ENCODE measurements at places on chromosomes 3 and 15.

DNA sequence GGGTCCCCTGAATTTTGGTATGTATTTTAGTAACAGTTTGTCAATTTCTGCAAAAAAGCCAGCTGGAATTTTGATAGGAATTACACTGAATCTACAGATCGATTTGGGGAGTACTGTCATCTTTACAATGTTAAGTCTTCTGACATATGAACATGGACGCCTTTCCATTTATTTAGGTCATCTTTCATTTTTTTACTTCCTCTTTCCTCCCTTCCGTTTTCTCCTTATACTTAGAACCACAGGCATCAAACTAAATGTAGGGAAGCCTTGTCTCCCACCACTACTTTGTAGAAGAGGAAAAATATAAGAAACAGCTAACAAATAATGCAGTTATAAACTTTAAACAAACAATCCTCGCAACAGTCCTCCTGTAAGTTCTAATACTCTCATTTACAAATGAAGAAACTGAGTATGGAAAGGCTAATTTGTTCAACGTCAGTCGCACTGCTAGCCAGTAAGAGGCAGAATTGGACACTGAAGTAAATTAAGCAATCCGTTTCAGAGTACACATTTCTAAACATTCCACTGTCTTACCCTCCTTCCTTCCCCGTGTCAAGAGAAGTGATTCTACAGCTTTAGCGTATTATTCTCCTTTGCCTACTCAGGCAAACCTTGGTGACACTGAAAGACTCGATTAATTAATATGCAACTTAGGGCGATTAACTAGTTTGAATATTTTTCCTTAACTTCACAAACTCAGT lies 25.6 kb downstream of the RHOA start:
- DNase-seq: no peak

GRCh38 chr3:43674345-43675085 lies 16.2 kb upstream of the ABHD5 start:
- DNase-seq: no peak

GRCh38 chr15:101372960-101373525 lies 78.0 kb upstream of the SNRPA1 start:
- no peak for DNase-seq

- no peak for DNase-seq
These were observed 120.5 kb downstream of the POLR2M start for GRCh38 chr15:57827021-57827420.

GRCh38 chr15:56982987-56983386 lies 64.5 kb downstream of the TCF12 start:
- no peak for DNase-seq

- no peak for DNase-seq
These were observed 34.5 kb downstream of the RAB27A start for GRCh38 chr15:55254916-55255679.

DNA sequence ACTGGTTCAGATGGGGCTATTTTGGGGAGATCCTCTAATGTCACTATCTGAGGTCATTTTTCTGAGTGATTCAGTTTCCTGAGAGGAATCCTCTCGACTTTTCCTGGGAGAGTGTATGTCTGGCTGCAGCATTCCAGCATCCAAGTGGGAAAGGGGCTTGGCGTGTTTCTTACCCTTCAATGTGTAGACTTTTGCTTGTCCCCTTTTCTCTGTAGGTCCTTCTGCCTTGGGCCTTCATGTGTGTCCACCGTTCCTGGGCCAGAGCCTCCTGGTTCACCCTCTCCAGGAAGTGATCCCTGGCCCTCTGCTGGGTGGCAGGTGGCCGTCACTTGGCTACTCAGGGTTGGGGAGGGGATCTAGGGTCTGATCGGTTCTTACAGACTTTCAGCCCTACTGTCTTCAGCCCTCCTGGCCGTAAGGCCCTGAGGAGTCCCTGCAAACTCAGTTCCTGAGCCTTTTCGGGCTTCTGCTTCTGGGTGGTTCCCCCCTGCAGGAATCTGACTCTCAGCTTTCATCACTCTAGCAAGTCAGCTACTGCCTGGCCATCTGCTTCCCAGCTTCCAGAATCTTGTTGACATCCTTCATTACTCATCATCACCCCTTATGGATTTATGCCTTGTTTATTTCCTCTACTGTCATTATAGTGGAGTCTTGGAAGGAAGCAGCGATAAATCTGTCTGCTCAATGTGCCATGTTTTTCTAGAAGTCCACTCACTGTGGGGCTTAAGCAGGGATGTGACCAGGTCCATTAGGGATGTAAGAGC lies 36.5 kb downstream of the GOLGA6L10 start:
- no peak for DNase-seq

DNA sequence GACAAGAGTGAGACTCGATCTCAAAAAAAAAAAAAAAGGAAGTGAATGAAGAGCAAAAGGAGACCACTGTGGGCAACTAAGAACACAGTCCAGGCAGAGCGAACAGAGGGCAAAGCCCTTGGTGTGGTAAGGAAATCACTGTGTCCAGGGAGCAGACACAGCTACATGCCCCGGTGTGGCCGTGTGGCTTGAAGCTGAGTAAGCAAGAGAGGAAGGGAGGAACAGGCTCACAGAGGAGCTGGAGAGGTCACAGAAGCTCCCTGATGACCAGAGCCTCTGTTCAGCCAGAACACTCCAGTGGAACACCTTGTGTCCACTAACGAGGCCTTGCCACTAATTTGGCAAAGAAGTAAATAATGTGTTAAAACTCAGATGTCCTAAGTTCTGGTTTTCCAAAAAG lies 60.6 kb upstream of the GATA2 start:
- no peak for DNase-seq

DNA sequence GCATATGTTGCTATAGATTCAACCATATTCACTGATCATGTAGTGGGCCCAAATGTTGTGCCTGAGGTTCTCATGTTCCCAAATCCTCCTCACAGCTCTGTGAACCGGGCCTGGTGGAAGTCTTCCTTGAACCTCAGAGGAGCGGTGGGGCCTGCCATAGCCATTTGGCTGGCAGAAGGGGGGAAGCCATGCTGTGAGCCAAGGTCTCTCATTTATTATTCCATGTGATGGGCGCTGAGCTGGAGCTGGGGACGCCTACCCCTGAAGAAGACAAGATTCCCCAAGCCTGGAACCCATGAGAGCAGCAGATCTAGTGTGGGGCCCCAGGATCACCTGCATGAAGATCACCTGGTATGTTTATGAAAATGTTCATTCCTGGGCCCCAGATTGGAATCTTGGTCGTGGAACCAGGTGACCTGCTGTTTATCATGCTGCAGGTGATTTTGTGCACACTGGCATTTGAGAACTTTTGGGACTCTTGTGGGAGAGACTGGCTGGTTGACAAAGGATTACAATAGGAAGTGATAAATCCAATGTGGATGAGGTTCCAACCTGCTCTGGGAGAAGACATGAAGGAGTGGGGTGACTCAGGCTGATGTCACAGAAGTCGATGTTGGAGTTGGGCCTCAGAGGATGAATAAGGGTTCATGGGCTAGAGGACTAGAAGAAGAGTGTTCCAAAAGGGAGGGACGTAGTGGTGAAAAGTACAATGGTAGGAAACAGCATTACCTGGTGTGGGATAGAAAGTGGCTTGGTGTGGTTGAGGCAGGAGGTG lies 102.1 kb downstream of the ASB7 start:
- no peak for DNase-seq

GRCh38 chr15:40336744-40337122 lies 4.0 kb downstream of the CCDC9B start:
- DNase-seq: no peak

GRCh38 chr3:34381243-34381642 lies 582.8 kb downstream of the PDCD6IP start:
- no peak for DNase-seq

DNA sequence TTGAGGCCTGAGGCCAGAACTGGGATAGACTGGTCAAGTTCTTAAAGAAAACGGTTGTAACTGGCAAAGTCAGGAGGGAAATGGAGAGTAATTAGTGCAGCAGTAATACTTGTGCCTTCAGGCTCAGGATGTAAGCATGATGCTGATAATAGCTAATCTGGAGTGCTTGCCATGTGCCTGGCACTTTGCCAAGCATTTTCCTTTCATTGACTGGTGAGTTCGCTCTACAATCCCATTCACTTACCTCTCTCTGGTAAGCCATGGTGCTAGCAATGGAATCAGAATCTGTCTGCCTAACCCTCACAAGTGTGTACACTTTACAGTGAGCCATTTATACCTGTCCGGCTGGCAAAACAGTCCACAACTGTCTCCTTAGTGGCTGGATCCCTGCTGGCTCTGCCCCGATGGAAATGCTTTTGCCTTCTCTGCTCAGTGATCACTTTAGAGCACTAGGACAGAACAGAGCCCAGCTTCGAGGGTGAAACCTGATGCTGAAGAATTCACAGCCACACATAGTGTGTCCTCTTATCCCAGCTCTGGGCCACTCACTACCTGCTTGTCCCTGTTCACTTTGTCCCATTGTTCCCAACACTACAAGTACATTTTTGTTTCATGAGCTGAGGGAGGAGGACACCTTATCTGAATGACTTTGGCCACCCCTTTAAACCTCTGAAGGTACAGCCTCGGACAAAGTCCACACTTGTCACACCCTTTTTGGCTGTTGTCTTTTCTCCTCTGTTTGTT lies 10.3 kb downstream of the CHP1 start:
- DNase-seq: no peak

- DNase-seq: no peak
These were observed 26.5 kb downstream of the KPNA4 start for GRCh38 chr3:160538895-160539294.

DNA sequence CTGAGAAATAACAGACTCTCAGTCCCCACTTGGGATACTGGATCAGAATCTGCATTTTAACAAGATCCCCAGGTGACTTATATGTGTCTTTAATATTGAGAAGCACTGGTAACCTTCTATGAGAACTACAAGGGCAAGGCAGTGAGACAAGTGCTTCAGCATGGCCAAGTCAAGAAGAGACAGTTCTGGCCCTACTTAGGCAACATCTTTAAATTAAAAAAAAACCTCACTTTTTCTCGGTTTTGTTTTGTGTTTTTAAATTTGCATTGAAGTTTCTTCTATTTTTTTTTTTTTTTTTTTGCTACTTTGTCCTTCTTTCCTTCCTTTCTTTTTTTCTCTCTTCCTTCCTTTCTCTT lies 42.5 kb upstream of the SPTSSB start:
- no peak for DNase-seq

DNA sequence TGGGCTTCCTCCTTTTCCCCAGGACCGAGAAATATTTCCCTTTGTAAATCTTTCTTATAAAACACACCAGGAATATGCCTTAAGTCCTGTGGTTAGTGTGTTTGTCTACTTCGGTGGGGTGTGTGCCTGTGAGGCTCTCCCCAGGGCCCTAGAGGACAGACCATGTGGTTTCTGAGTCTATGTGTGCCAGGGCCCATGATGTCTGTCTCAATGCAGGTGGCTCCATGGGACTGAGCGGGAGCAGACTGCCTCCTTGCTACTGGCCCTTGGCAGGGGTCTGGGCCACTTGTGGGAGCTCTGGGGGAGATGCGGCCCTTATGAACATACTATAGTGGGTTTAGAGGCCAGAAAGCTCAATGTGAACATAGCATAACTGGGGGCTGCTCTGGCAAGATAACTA lies 37.6 kb downstream of the SCN5A start:
- DNase-seq: no peak

- no peak for DNase-seq
These were observed 53.6 kb downstream of the PAK2 start for GRCh38 chr3:196793246-196793645.

- DNase-seq: no peak
These were observed 682.5 kb downstream of the GRM7 start for GRCh38 chr3:7543294-7543880.
